ENCODE measurements at places on chromosomes 12 and 14.

DNA sequence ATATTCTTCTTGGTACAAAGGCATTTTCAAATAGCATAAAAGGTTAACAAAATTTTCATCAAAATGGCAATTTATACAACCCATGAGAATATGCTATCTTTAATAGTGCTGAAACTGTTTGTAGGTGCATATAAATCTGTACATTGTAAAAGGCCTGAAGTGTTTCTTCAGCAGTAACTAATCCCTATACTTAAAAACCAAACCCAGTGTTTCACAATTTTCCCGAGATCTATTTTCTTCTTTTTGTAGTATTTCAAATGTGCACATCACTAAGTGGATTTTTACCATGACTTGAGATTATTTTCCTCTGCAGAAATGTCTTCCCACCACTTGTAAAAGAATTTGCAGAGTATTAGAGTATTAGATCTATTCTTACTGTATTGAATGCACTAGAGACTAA lies 76.5 kb downstream of the FERMT2 start:
- no peak for DNase-seq

GRCh38 chr12:71297930-71298329 lies 140.1 kb upstream of the TSPAN8 start:
- no peak for DNase-seq

- no peak for DNase-seq
These were observed 272 bp downstream of the TBX3 start for GRCh38 chr12:114683709-114684097.

GRCh38 chr14:75254381-75254822 lies 24.2 kb upstream of the FOS start:
- DNase-seq = no peak

- DNase-seq = no peak
These were observed 46.2 kb upstream of the VASH1 start for GRCh38 chr14:76715101-76715500.

DNA sequence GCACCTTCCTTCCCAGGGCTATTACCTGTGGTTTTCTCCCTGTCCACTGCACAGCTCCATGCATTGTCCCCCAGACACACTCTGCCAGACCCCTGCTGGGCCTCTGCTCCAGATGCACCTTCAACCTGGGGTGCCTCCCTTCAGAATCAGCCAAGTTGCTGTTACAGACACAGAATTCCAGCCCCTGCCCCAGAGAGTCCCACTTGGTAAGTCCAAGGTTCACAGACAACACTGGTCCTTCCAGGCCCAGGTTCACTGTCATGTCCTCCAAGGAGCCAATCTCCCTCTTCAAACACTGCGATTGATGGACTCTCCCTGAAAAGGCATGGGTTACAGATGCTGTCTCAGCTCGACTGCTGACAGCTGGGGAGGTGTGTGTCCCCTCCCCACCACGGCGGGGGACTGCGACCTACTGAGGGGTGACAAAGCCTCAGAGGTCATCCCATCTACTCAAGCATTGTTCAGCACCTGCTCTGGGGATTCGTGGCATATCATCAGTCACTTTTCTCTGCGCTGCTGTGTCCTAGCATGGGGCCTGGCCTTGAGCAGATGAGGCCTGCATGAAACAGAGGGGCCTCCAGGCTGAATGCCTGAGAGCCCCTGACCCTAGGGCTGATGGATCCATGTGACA lies 24.3 kb downstream of the CALM1 start:
- DNase-seq = no peak

DNA sequence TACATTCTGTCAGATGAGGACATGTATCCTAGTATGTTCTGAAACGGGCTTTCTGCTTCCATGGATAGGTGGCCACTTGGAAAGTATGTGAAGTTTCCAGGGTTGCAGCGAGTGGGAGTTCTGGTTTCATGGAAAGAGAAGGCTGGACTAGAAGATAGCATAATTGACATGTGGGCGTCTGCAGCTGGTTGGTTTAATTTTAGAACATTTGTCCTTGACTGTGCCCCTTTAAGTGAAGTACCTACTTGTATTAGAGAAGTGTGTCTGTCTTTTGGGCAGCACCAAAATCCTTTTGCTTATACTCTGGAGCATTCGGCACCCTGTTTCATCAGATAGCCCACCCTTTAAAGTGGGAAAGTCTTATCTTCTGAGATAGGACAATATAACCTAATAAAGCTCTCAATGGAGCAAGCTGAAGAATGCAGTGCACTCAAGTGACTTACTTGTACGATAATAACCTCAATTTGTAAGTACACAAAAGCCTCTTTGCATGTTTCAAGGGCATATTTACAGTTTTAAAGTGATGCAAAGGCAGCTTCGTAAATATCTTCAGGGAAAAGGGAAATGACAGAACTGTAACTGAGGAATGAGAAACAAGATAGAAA lies 35.2 kb downstream of the NTN4 start:
- no peak for DNase-seq

- DNase-seq = no peak
These were observed 604 bp downstream of the GLIPR1 start for GRCh38 chr12:75481013-75481705.

GRCh38 chr12:111953455-111953854 lies 59.5 kb downstream of the TMEM116 start:
- no peak for DNase-seq

DNA sequence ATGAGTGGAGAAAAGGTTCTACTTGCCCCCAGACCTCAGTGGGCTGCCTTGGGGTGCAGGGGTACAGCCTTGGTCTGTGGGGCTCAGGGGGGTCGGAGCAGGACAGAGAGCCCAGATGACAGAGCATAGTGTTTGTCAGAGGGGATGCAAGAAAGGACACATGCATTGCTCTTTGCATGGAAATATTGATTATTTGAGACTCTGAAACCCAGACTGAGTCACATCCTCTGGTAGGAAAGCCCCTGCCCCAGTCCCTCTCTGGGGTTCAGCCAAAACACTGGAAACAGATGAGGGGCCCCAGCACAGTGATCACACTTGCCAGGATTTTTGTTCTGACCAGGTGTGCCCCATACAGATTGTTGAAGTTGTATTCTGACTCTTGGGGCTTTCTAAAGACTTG lies 1094.4 kb downstream of the BCL11B start:
- DNase-seq = no peak

- DNase-seq = no peak
These were observed 188.5 kb downstream of the KIF26A start for GRCh38 chr14:104326848-104327247.

DNA sequence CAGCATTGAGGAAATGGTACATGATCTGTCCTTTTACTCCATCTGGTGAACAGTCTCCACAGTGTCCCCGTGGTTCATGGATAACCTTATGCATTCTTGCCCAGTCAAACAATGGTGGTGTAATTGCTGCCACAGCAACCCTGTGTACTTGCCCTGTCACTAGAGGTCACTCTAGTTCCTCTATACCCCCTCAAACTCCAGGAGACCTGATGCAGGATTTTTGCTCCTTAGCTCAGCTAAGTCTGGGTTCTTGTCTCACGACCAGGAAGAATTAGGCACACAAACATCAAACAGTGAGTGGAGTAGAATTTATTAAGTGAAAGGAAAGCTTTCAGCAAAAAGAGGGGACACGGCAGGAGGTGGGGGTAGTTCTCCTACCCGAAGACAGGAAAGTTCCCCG lies 24.7 kb upstream of the EEA1 start:
- DNase-seq = no peak

DNA sequence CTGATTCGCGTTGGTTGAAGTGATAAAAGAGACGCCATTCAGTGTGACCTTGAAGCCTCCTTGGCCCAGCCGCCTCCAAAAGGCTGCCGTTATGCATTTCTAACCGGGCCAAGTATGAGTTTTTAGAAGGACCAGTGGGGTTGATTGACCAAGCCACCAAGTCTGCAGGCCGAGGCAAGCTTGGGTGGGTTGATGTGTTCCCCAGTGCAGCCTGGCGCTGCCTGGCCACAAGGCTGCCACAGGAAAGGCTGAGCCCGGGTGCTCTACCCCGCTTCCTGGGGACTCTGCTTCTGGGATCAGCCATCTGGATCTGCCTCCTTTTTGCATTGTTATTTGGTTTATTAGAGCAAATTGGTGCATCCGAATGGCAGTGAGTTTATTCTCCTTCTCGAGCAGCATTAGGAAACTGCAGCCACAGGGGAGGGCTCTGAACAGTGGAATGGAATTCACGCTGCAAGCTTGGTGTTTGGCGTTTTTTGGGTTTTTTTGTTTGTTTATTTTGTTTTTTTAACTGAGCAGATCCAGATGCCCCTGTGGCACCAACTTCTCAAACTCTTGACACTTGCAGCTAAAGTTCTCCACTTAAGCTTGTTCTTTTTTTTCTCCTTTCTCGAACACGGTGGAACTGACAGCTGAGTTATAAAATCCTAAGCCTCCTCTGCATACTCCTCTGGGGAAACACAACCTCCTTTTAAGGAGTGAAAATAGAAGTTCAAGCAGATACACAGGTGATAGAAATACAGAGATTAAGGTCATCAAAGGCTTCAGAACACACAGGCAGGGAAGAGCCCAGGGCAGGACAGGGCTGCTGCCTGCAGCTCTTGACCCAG lies 145.4 kb upstream of the FKBP4 start:
- peak; percentile 52 for DNase-seq
